ENCODE measurements at places on chromosomes 11 and 22.
A peak's percentile ranks its signal among the peaks of the same experiment; 100 is the strongest.

GRCh38 chr11:68373815-68374501 lies 61.6 kb downstream of the LRP5 start:
- DNase-seq = peak; percentile 64

- peak; percentile 21 for DNase-seq
Measured at GRCh38 chr11:88886796-88887195, 179.0 kb downstream of the GRM5 start.

GRCh38 chr11:64263021-64263946 lies 12.0 kb downstream of the PLCB3 start:
- no peak for DNase-seq

DNA sequence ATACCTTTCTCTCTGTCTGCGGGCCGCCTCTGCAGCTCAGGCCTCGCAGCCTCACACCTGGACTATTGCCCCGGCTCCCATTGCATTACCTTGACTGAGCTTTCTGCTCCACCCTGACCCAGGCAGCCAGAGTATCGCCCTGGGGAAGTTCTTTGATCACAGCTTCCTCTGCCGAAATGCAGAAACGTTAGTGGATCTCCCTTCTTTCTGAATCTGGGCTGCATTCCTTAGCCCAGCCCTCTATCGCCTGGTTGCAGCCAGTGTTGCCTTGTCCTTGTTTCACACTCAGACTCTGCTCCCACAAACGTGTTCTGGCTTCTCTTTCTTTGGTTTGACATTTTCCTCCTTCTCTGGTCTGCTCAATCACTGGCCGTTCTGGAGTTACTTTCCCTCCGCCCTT lies 195.7 kb downstream of the ADAMTS15 start:
- no peak for DNase-seq

DNA sequence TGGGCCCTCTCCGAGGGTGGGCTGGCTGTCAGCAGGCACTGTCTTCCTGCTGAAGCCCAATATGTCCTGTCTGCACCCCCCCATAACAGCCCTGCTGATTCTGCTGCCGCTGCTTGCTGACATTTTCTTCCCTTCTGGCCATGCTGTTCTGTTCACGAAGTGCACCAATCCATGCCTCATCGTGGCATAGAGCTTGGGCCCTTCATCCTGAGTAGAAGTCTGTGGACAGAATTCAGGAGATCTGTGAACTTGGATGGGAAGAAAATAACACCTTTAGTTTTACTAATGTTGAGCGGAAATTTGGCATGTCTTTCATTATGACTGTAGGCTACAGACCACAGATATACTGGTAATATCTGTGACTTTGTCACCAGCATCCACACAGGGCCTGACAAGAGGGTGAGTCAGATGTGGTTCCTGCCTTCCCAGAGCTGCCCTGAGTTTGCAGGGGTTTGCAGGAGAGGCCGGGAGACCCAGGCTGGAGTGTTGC lies 14.1 kb upstream of the KIAA0930 start:
- DNase-seq = no peak

Data from foreskin melanocyte (primary cell).